ENCODE measurements at places on chromosomes 2 and 18.

DNA sequence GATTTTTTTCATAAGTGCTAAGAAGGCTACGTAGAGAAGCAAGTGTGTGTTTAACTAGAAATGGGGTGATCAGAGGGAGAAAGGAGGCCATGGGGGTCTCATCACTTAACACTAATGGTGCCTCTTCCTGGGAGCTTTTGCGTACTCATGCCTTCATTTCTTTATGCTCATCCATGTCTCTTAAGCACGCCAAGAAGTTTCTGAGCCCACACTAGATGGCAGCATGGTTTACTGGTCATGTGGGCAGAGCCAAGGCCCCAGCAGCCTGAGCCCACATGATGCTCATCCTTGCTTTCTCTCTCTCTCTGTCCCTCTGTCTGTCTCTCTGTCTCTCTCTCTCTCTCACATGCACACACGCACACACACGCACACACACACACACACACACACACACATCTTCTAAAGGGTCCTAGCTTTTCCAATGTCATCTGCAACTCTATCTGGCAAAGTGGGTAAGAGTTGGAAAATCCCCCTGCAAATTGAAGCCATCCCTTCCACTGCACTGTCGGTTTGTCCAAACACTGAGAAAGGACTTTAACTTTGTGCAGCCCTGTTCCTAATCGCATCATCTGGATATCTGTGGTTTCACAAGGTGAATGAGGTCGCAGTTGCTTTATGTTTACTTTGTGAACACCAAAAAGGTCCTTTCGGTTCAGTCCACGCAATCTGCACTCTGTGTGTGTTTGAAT lies 137.1 kb upstream of the CCDC68 start:
- no peaks in the 10 kb centered on the region for H3K36me3 ChIP-seq
- DNase-seq, result no peak
- H3K4me1 ChIP-seq, result no peaks in the 10 kb centered on the region
- H3K4me3 ChIP-seq, result no peak overlapping the region

DNA sequence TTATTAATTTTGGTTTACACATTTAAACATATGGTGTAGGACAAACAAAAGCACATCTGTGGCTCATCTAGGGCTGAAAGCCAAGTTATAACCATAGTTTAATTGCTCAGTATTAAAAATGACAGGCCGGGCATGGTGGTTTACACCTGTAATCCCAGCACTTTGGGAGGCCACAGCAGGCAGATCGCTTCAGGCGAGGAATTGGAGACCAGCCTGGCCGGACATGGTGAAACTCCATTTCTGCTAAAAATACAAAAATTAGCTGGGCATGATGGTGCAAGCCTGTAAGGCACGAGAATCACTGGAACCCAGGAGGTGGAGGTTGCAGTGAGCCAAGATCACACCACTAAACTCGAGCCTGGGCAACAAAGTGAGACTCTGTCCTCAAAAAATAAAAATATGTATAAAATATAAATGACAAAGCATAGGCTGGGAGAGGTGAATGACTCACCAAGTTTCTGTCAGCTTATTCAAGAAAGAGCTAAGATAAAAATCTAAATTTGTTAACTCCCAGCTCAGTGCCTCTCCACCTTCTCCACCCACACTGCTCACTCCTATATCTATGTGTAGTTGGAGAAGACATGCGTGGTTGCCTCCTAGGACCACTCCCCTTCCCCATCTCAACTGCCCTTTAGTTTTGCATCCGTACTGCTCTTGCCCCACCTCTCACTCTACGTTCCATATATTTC lies 79.2 kb upstream of the PID1 start:
- no peak for DNase-seq
- no peaks in the 10 kb centered on the region for H3K36me3 ChIP-seq
- H3K27ac ChIP-seq, result no peak overlapping the region
- H3K27me3 ChIP-seq, result no peaks in the 10 kb centered on the region
- H3K4me1 ChIP-seq, result no peaks in the 10 kb centered on the region

GRCh38 chr2:226792155-226792881 lies 7.3 kb downstream of the IRS1 start:
- H3K4me3 ChIP-seq, result peak overlapping the region; percentile 71
- no peaks in the 10 kb centered on the region for H3K27me3 ChIP-seq
- no peaks in the 10 kb centered on the region for H3K36me3 ChIP-seq
- peak overlapping the region; percentile 94 for H3K27ac ChIP-seq

DNA sequence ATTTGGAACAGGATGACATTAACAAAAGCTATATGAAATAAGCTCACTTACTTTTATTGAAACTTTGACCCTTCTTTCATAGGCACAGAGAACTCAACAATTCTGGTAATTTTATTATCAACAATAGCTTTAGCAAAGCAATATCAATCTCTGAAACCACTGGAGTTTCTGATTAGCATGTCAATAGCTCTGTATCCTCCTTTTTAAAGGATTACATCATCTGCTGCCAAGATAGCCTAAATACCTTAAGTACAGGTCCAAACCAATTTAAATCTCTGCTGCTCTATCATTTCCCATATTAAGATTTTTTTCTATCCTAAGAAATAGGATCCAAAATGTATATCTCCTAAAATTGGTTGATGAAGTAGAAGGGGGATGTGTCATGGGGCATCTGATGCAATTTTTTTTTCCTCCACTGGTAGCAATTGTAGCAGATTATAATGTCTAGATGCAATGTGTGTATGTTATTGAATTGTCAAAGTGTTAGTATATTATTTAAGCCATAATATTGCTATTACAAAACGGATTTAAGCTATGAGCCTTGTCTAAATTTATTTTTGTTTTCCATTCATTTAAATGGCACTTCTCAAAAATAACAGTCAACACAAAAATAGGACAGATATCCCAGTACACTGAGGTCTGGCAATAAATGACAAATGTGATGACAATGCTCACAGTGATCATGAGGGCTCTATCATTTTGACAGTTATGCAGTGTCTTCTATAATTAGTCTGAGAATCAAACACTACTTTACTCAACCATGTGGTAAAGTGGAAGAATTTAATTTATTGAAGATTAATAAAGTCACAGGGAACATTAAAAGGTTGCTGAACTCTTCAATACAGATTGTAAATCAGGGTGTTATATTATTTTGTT lies 328.4 kb downstream of the CDH7 start:
- DNase-seq, result no peak
- no peaks in the 10 kb centered on the region for H3K36me3 ChIP-seq
- no peaks in the 10 kb centered on the region for H3K27me3 ChIP-seq

GRCh38 chr2:216845426-216845825 lies 14.4 kb downstream of the TNP1 start:
- peaks cover 5% of the 10 kb centered on the region for H3K27me3 ChIP-seq
- H3K4me1 ChIP-seq, result no peaks in the 10 kb centered on the region
- H3K27ac ChIP-seq, result no peak overlapping the region
- DNase-seq, result no peak
- no peaks in the 10 kb centered on the region for H3K36me3 ChIP-seq

GRCh38 chr18:36315736-36316135 lies 18.2 kb downstream of the FHOD3 start:
- H3K27me3 ChIP-seq, result no peaks in the 10 kb centered on the region
- H3K4me1 ChIP-seq, result no peaks in the 10 kb centered on the region
- H3K4me3 ChIP-seq, result no peak overlapping the region
- no peak overlapping the region for H3K27ac ChIP-seq
- no peaks in the 10 kb centered on the region for H3K36me3 ChIP-seq
- DNase-seq, result no peak

DNA sequence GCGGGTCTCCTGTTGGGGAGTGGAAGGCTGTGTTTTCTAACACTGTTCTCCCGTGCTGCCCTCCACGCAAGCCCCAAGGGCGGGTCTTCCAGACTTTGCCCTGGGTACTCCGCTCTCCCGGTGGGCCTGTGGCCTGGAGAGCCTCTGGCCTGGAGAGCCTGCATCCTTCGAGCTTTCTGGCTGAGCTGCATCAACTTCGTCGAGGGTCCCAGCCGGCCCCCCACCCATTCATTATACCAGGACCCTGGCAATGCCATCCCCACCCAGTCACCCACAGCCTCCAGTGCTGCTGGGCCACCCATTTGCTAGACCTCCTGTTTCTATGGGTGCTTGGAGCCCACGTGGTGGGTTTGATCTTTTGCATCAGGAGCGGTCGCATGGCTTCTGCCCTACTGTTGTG lies 102.2 kb downstream of the PTGR3 start:
- no peaks in the 10 kb centered on the region for H3K36me3 ChIP-seq
- H3K27ac ChIP-seq, result no peak overlapping the region
- no peak for DNase-seq
- no peak overlapping the region for H3K4me3 ChIP-seq

- H3K27ac ChIP-seq, result no peak overlapping the region
- H3K4me1 ChIP-seq, result peaks cover 4% of the 10 kb centered on the region
- no peak overlapping the region for H3K4me3 ChIP-seq
Observed at GRCh38 chr2:44107086-44107740, 61.5 kb upstream of the PPM1B start.

GRCh38 chr2:233605680-233606079 lies 11.8 kb upstream of the UGT1A8 start:
- H3K4me3 ChIP-seq, result no peak overlapping the region
- no peaks in the 10 kb centered on the region for H3K36me3 ChIP-seq
- H3K27ac ChIP-seq, result no peak overlapping the region

DNA sequence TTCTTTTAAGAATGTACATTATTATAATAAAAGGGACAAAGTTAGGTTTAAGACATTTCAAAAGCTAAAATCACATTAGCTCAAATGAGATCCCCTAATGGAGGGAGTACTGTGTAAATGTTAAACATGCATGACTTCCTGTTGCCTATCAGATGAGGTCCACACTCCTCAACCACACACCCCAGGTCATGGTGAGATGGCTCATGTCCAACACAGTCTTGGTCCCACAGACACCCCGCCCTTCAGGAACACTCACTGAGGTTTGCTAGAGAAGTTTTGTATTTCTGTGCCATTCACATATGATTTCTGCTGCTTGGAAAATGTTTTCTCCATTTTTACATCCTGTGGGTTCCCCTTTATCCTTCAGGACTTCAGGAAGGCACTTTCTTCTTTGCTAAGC lies 491.0 kb downstream of the SOX11 start:
- no peaks in the 10 kb centered on the region for H3K27me3 ChIP-seq
- no peak overlapping the region for H3K4me3 ChIP-seq
- no peak for DNase-seq

- H3K27me3 ChIP-seq, result peaks cover 29% of the 10 kb centered on the region
- peaks cover 20% of the 10 kb centered on the region for H3K4me1 ChIP-seq
- DNase-seq, result no peak
- H3K4me3 ChIP-seq, result peak within 1 kb of the TSS; percentile 92
- no peak within 1 kb of the TSS for H3K27ac ChIP-seq
- no peaks in the 10 kb centered on the region for H3K36me3 ChIP-seq
Observed at GRCh38 chr2:171522052-171522787, at the start of gene CYBRD1. Gene CYBRD1, plus strand, starts transcription at chr2:171522474. Its CDS starts 72 bp downstream, at chr2:171522546.

- no peak for DNase-seq
- no peaks in the 10 kb centered on the region for H3K27me3 ChIP-seq
- H3K4me3 ChIP-seq, result no peak overlapping the region
- H3K36me3 ChIP-seq, result no peaks in the 10 kb centered on the region
- no peak overlapping the region for H3K27ac ChIP-seq
Observed at GRCh38 chr2:54958717-54959371, 91.4 kb downstream of the RTN4 start.

GRCh38 chr2:172968061-172968469 lies 107.6 kb upstream of the MAP3K20 start:
- peaks cover 21% of the 10 kb centered on the region for H3K4me1 ChIP-seq
- no peak overlapping the region for H3K27ac ChIP-seq
- H3K36me3 ChIP-seq, result no peaks in the 10 kb centered on the region

- H3K27ac ChIP-seq, result no peak overlapping the region
- H3K36me3 ChIP-seq, result no peaks in the 10 kb centered on the region
- no peak for DNase-seq
Observed at GRCh38 chr2:235582081-235582686, 88.3 kb downstream of the AGAP1 start.

GRCh38 chr18:63514326-63514725 lies 27.8 kb upstream of the SERPINB12 start:
- no peak overlapping the region for H3K27ac ChIP-seq
- H3K4me3 ChIP-seq, result no peak overlapping the region
- H3K4me1 ChIP-seq, result no peaks in the 10 kb centered on the region
- H3K27me3 ChIP-seq, result no peaks in the 10 kb centered on the region

GRCh38 chr18:58309099-58309498 lies 265.1 kb downstream of the NEDD4L start:
- H3K27ac ChIP-seq, result no peak overlapping the region
- H3K27me3 ChIP-seq, result no peaks in the 10 kb centered on the region
- peaks cover 41% of the 10 kb centered on the region for H3K4me1 ChIP-seq
- H3K36me3 ChIP-seq, result no peaks in the 10 kb centered on the region

- no peak for DNase-seq
- no peak overlapping the region for H3K4me3 ChIP-seq
- H3K4me1 ChIP-seq, result no peaks in the 10 kb centered on the region
- H3K27me3 ChIP-seq, result no peaks in the 10 kb centered on the region
Observed at GRCh38 chr2:43293744-43294695, 67.6 kb upstream of the ZFP36L2 start.

- no peak overlapping the region for H3K4me3 ChIP-seq
- no peaks in the 10 kb centered on the region for H3K36me3 ChIP-seq
- H3K27ac ChIP-seq, result no peak overlapping the region
- peak; percentile 33 for DNase-seq
- no peaks in the 10 kb centered on the region for H3K27me3 ChIP-seq
Observed at GRCh38 chr2:62287899-62288880, 92.3 kb downstream of the B3GNT2 start.

- no peak overlapping the region for H3K4me3 ChIP-seq
- no peak for DNase-seq
- H3K36me3 ChIP-seq, result peaks cover 15% of the 10 kb centered on the region
- H3K4me1 ChIP-seq, result peaks cover 6% of the 10 kb centered on the region
Observed at GRCh38 chr18:75065251-75066000, 143.5 kb downstream of the PTGR3 start.

DNA sequence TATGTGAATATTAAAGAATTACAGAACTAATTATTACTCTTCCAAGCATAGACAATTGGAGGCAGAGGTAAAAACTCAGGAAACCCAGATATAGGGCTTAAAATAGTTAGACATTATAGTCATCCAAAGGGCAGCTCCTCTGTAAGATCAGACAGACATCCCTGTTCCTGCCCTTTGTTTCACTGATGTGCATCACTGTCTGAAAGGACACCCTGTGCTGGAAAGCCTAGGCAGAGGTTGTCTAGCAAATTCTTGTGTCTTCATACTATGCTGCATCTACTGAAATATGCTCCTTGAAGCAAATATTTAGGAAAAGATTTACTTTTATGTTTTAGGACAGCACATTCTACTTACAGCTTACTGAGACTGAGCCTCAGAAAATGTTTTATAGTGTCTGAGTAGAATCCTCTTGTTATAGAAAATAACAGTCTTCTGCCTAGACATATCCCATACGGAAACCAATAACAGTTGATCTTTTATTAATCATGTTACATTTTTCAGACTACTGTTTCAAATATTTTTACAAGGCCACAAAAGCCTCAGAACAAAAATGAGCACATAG lies 977.3 kb upstream of the CDH2 start:
- DNase-seq, result no peak
- no peak overlapping the region for H3K27ac ChIP-seq
- no peaks in the 10 kb centered on the region for H3K36me3 ChIP-seq
- H3K27me3 ChIP-seq, result no peaks in the 10 kb centered on the region

DNA sequence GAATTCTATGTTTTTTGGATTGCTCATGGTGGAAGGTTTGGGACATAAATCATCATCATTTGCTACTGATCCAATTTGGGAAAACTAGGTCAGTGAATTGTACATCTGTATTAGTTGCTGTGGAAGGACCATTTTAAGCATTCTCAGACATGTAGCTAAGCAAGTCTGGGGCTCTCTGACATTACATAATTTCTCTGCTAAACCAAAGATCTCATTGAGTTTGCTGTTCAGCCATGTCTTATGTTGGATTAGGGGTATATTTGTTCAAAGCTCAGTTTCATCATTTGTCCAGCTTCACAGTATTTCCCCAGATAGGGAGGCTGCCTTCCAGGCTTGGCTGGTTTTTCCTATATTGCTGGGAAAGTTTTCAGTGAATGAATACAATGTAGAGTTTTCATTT lies 399.7 kb downstream of the MTX2 start:
- H3K27ac ChIP-seq, result no peak overlapping the region
- no peaks in the 10 kb centered on the region for H3K36me3 ChIP-seq
- H3K4me3 ChIP-seq, result no peak overlapping the region
- no peaks in the 10 kb centered on the region for H3K4me1 ChIP-seq
